Cortex of kidney (tissue), 1 donor: ENCODE measurements at places on chromosomes 1 and 21.

DNA sequence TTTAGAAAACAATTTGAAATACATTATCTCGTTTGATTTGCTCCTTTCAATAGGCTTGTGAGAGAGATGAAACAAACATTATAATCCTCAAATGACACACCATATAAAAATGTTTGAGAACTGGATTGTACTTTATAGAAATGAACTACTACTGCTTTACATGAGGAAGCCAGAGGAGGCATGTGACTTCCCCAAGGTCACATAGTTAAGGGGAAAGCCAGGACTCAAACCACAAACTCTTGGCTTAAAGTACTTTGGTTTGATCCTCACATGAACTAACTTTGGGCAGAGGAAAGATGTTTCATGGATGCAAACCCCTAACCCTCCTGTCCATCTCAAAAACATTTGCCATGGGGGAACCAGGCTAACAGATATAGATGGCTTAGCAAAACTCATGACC, 4.7 kb downstream of the ARHGEF11 start:
- no peak for DNase-seq

- no peak for DNase-seq
These were observed 40.6 kb downstream of the DRAM2 start for GRCh38 chr1:111099289-111099688.

GRCh38 chr1:246279402-246279801, 227.7 kb downstream of the SMYD3 start:
- DNase-seq: no peak

GRCh38 chr1:29365906-29366670, 129.8 kb downstream of the PTPRU start:
- no peak for DNase-seq

- DNase-seq: no peak
These were observed 28.6 kb downstream of the GFI1 start for GRCh38 chr1:92458146-92458545.

DNA sequence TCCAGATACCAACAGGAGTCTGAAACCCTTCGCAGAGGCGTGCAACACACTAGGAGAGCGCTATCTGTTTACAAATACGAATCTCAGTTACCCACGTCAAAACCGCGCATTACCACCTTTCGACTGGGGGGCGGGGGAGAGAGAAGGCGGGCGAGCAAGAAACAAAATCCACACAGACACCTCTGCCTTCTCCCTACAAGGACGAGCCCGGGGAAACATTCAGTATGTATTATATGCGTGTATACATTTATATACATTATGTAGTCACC, 722 bp downstream of the TUT4 start:
- no peak for DNase-seq

DNA sequence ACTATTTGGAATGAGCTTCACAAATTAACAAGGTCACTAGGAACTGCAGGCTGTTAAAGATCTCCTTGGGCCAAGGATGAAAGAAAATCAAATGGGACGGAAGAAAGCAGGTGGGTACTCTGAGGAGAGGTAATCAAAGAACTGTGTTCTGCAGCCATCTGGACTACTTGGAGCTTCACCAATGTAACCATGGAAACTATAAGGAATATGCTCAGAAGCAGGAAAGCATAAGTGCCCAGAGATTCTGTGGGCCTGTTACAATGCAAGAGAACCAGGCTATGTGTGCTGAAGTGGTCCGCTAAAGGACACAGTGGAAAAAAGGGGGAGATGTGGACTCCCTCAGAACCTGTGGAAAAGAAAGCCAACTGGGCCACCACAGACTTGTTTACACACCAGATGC, 238.5 kb downstream of the PTGER3 start:
- DNase-seq: no peak

DNA sequence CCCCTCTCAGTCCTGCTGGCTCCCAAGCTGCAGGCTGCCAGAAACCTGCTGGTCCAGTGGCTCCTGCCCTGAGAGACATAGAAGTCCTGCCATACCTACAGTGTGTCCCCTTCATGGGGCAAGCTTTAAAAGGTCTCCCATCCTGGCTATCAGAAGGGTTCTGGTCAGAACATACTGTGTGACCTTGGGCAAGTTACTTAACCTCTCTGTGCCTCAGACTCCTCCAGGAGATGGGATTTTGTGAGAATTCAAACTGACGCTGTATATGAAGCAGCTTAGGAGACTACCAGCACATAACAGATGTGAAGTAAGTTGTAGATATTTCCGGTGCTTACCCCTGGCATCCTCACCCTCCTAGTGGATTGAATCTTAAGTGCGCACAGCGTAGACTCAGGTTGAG, 8.7 kb upstream of the GJB5 start:
- DNase-seq: no peak

- DNase-seq: no peak
These were observed 31.7 kb downstream of the EIF2D start for GRCh38 chr1:206580438-206581113.

DNA sequence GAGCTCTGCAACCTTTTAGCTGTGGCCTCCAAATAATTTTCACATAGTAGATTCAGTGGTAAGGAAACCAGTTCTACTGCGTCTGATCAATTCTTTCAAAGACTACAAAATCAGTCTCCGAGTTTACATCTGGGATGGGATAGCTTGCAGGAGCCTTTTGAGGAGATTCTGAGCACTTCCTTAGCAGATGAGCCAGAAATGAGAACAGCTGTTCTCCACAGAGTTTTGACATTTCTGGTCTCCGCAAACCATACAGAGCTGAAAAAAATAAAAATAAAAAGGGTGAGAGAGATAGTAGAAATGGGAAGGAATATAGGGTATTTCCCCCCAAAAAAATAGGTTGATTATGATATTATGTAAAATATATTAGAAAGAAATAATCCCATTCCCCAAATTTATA, 119.3 kb downstream of the LYPLAL1 start:
- no peak for DNase-seq

DNA sequence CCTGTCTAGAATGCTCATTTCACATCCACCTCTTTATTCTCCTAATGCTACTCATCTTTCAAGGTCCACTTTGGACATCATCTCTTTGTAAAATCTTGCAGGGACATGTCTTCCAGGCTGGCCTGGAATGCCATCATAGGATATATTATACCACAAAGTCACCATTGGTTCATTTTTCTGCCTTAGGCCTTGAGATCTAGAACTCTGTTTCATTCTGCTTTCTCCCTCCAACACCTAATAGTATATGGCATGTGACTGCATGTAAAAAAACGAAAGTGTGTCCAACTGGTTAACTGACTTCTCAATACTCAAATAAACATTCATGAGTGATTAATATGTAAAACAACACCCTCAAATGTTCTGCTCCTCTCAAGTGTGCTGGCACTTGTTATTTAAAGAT, 84.1 kb downstream of the RGS2 start:
- DNase-seq: no peak

DNA sequence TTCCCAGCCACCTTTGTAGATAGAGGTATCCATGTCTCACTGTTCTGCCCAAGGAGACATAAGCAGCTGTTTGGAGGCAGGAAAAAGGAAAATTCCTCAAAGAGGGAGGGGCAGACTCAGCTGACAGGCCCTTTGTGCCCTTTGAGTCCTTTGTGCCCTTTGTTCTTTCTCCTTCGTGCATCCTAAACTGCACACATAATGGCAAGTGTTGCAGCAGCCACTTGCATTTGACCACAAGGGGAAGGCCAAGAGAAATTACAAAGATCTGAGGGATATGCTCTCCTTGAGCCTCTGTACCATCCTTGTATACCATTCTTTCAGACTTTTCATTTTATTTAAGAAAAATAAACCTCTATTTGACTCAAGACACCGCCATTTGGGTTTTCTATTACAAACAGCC, 71.8 kb upstream of the PKN2 start:
- DNase-seq: no peak

GRCh38 chr1:19032701-19033514, 76.4 kb upstream of the IFFO2 start:
- DNase-seq: no peak

DNA sequence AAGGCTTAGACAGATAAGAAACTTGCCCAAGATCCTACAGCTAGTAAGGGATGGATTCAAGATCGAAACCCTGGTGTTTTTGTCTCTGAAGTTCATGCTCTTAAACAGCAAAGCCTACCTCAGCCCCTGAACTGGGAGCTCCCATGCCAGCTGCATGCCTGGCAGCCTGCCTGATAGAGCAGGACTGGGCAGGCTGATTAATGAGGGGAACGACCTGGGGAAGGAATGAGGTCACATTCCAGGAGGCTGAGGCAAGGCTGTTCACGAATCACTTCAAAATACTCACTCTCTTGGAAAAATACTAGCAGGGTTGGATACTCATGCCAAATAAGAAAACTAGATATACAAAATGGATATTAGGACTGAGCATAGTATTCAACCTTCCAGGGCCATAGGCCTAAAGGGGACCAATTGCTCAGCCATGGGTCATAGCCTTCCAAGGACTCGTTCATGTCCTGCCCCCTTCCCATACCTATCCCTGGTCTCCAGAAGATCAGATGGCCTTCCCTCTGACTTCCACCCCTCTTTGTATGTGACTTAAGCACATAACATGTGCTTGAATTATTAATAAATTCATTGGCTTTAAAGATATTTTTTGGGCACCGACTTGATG, 15.6 kb upstream of the TACSTD2 start:
- no peak for DNase-seq

DNA sequence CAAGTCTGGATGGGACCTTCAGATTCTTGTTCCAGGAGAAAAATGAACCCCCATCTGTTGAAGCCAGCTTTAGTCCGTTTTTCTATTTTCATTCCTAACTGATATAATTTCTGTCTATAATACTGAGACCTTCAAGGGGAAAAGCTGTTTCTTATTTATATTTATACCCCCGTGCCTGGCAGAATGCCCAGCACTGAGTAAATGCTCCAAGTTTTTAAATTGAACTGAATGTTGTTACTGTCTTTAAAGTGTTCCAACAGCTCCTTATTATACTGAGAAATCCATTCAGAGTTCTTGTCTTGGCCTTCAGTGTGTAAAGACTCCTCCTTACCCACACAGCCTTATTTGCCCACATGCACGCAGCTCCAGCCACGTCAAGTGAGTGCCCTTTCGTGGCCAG, 178.6 kb upstream of the HMGB4 start:
- no peak for DNase-seq

- DNase-seq: no peak
These were observed 923 bp upstream of the IFNGR2 start for GRCh38 chr21:33402001-33402979.

DNA sequence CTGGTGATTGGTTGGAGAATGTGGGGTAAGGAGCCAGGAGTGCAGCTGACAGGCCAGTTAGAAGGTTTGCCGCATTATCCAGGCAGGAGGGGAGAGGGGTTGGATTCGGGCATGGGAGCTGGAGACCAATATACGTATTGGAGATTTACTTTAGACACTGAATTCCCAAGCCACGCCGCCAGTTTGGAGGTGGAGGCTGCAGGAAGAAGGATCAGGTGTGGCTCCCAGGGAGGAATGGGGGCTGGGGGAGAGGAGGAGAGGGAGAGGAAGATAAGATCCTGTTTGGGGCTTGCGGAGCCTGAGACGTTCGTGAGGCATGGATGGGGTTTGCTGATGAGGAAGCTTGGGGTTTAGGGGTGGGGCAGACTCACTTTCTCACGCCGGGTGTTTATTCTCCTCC, 155.1 kb upstream of the IGSF21 start:
- no peak for DNase-seq

GRCh38 chr1:95286479-95286878, 52.5 kb downstream of the RWDD3 start:
- DNase-seq: no peak

DNA sequence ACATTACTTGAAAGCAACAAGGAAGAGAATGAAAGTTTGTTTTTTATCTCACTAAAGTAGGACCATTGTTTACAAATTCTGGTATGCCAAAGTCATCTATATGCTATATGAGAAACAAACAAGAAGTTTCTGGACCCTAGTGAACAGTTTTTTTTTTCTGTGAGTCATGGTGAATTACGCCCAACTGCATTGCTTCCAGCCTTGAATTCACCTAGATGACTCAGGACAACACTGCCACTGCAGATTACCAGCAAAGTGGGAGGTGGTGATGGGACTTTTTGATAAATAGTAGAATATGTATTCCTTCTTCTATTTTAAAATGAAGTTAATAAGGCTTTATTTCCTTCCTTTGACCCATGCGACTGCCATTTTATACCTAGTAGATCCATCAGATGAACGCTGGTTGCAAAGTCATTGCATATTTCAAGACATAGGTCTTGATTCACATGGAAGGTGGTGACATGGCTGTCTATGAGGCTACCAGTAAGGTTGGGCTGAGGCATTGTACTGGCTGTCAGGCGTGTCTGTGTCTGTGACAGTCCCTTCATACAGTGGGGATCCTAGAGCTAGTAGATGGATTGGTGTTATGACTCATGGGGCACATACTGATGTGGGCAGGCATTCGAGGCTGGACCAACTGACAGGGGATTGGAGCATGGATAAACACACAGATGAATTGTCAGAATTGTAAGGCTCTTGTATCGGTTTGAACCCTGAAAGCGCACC, 49.1 kb upstream of the APOBEC4 start:
- DNase-seq: no peak

- no peak for DNase-seq
These were observed 117.4 kb upstream of the B3GALT2 start for GRCh38 chr1:193303849-193304248.

- DNase-seq: no peak
These were observed 49.8 kb downstream of the TPR start for GRCh38 chr1:186325239-186325638.

- no peak for DNase-seq
These were observed 7.6 kb upstream of the CA14 start for GRCh38 chr1:150249936-150250335.

GRCh38 chr1:146032631-146033219, 11.2 kb upstream of the HJV start:
- DNase-seq: no peak

DNA sequence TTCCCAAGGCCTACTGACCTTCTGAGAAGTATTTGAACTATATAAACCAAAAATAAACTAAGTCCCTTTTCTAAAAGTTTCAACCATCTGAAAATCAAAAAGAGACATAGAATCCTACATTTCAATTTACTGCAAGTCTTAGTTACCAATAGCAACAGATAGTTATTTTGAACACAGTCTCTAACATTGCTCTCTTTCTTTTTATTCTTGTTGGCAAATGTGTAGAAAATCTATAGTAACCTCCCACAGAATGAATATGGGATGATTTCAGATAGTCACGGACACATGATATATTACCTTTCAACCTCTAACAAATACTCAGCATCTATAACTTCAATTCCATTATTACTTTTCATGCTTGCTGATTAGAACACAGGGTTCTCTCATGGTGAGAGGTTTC, 68.9 kb upstream of the RAB3GAP2 start:
- DNase-seq: no peak
